Fibroblast of the aortic adventitia (primary cell): ENCODE measurements at places on chromosomes 2 and 18.

DNA sequence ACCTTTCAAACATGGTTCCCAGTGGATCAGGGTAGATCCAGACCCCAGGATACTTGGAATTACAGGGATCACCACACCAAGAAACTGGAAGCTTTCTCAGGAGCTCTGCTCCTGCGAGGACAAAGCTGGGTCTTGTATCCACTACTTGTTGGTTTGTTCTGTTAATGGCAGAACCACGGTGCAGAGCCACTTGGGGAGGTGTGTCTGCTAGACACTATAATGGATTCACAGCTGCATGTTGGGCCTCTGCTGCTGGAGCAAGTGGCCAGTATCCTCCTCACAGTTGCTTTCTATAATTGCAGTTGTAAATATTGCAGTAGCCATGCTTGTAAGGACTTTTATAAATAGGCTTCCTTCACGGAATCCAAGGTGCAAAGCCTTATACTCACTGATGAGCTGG lies 12.9 kb downstream of the FOSL2 start:
- no peak for DNase-seq

GRCh38 chr2:98804265-98804650 lies 73.3 kb upstream of the MGAT4A start:
- no peak for DNase-seq

- DNase-seq: no peak
Observed at GRCh38 chr2:145644820-145645302, 1124.9 kb upstream of the ZEB2 start.

- no peak for DNase-seq
Observed at GRCh38 chr2:102453501-102453900, 19.5 kb upstream of the SLC9A4 start.

GRCh38 chr2:12119841-12120240 lies 373.4 kb downstream of the LPIN1 start:
- DNase-seq: peak; percentile 61

- no peak for DNase-seq
Observed at GRCh38 chr2:240507060-240507777, 50.6 kb downstream of the ANKMY1 start.

- no peak for DNase-seq
Observed at GRCh38 chr2:73043276-73043675, 28.2 kb downstream of the SFXN5 start.

GRCh38 chr18:12745095-12745795 lies 42.4 kb downstream of the PSMG2 start:
- no peak for DNase-seq

- DNase-seq: peak; percentile 43
Observed at GRCh38 chr2:56522605-56523089, 338.9 kb downstream of the CCDC85A start.

- DNase-seq: peak; percentile 59
Observed at GRCh38 chr2:70647873-70648481, 94.4 kb upstream of the TGFA start.

GRCh38 chr2:111705711-111706336 lies 178.2 kb downstream of the ANAPC1 start:
- DNase-seq: peak; percentile 93

DNA sequence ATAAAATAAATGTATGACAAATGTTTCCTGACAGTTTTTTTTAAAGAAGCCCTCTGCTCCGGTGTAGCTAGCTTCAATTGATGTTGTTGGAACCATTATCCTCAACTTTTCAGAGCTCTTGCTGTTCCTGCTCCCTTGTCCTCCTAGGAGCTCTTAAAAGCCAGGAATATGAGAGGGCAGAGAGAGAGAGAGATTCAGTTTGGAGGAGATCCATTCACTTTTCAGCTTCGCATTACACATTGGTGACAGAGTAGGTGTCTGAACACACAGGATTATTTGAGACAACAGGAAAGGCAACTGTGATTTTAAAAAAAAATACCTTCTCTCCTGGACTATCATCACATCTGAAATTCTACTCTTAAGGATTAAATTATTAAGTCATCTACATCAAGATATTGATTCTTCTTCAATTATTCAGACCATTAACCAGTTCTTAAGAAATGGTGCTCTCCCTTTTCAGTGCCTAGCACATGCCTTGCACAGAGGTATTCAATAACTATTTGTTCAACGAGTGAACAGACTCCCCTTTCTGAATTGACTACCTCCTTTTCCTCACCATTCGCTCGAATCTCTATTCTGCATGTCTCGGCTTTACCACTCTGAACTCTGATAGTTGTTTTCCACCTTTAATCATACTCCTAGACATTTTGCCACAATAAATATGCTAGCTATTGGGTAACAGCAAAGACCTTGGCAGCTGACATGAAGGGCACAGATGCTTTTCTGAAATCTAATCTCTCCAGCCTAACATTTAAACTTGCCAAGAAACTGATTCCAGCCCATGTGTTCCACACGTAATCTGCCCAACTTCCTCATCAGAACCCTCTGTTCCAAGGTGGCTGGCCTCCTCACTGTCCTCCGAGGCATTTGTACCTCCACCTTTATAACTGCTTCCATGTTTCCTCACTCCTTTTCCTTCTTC lies 28.6 kb upstream of the SLC35F5 start:
- DNase-seq: peak; percentile 46

DNA sequence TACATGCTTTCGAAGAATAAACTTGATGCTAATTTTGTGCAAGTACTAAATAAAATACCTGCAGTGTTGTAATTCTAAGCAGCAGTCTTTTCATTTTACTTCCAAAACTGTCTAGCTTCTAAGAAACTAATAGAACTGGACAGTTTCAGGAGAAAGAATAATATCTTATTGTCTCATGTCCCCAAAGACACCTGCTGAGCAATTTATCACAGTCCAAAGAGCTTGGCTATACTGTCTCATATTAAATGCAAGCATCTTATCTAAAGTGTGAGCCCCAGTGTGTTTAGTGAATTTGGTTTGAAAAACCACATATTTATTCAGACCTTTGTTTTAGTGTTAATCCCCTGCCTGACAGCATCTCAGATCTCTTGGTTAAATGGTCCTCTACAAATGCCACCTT lies 374.3 kb downstream of the TMX3 start:
- no peak for DNase-seq

GRCh38 chr2:166373105-166373504 lies 2.6 kb downstream of the SCN9A start:
- no peak for DNase-seq

- no peak for DNase-seq
Observed at GRCh38 chr2:185507719-185508118, 230.9 kb upstream of the FSIP2 start.

DNA sequence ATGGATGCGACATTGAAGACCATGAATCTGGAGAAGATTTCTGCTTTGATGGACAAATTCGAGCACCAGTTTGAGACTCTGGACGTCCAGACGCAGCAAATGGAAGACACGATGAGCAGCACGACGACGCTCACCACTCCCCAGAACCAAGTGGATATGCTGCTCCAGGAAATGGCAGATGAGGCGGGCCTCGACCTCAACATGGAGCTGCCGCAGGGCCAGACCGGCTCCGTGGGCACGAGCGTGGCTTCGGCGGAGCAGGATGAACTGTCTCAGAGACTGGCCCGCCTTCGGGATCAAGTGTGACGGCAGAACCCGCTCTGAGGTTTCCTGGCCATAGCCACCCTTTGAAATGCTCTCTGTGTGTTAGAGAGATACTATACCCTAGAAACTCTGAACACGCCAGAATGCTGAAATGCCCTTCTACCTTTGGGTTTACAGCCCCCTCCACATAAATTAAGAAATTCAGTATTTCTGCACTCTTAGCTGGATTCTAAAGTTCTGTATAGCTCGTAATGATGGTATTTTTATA lies 659 bp downstream of the CHMP1B start:
- peak; percentile 40 for DNase-seq

DNA sequence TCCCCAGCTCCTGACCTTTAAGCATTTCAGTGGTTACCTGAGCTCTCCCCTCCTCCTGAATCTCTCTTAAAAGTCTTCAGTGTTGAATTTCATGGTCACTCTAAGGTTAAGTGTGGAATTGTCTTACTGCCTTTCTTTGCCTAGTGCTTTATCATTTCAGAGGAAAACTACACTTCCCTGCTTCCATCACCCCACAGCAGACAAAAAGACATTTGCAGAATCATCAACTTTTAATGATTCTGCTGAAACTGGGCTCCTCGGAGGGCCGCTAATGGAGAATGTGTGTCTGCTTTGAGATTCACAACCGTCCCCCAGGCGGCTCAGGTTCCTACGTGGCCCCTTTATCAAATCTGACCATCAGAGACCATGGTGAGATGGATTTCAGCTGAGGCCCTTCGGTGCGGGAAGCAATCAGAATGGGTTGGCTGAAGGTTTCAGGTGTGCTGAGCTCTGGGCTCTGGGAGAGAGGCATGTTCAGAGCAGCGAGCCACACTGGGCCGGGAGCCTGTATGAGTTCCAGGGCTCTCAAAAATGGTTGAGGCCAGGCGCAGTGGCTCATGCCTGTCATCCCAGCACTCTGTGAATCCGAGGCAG lies 41.9 kb upstream of the TBC1D8 start:
- no peak for DNase-seq

- no peak for DNase-seq
Observed at GRCh38 chr2:156346731-156347130, 14.2 kb upstream of the NR4A2 start.

DNA sequence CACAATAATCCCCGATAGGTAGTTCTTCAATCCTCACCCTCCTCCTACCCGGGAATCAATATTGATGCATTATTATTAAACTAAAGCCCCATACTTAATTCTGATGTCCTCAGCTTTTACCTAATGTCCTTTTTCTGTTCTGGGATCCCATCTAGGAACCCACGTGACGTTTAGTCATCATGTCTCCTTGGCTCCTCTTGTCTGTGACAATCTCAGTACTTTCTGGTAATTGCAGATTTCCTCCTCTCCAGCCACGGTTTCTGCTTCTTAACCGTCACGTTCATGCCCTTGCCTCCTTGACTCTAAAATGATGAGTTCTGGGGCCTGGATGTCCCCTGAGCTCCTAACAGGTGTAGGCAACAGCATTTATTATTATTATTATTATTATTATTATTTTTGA lies 2.9 kb upstream of the DGKD start:
- DNase-seq: peak; percentile 18

GRCh38 chr18:5097116-5097703 lies 99.8 kb downstream of the AKAIN1 start:
- DNase-seq: no peak

DNA sequence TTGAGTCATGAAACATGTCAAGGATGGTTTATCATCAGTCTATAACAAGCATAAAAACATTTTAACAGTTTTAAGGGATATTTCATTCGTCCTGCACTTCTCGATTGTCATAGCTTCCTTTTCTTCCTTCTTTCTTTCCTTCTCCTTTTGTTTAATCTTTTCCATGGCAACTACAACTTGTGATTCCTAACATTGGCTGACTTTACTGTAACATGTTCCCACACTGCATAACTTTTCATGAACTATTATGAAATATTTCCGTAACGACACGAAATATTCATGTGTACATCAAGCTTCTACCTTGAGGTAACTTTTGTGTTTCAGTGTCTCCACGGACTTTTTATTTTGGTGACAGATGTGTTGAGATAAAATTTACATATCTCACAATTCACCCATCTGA lies 134.4 kb downstream of the ACTR3 start:
- DNase-seq: no peak

GRCh38 chr2:121253021-121253673 lies 31.9 kb downstream of the TFCP2L1 start:
- DNase-seq: no peak

DNA sequence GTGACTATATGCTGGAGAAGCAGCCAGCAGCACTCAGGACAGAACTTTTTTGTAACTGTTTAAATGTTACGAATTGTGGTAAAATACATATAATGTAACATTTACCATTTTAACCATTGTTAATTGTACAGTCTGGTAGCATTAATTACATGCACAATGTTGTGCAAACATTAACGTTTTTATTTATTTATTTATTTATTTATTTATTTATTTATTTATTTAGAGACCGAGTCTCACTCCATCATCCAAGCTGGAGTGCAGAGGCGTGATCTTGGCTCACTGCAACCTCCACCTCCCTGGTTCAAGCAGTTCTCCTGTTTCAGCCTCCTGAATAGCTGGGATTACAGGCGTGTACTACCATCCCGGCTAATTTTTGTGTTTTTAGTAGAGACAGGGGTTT lies 88.7 kb upstream of the TEX51 start:
- no peak for DNase-seq

- no peak for DNase-seq
Observed at GRCh38 chr2:191220671-191221070, 24.5 kb upstream of the MYO1B start.
